ENCODE measurements at places on chromosomes 4 and X.

GRCh38 chr4:169621731-169622492, 1.5 kb downstream of the CLCN3 start:
- DNase-seq, result no peak

DNA sequence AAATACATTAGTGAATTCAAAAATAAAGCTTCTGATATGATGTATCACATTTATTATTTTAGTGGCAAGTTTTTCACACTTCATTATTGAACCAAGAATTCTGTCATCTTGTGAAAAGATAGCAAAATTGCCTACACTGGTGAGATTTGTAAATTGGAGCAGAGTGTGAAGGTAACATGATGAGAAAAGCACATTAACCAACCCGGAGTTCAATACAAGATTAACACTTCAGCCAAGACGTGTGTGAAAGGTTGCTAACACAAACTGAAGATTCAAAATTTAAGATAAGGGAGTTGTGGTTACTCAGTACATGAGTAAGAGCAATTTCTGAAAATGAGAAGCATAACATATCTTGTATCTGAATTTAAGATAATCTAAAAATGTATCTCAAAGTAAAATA, 346.7 kb downstream of the PDHA2 start:
- no peak for DNase-seq

DNA sequence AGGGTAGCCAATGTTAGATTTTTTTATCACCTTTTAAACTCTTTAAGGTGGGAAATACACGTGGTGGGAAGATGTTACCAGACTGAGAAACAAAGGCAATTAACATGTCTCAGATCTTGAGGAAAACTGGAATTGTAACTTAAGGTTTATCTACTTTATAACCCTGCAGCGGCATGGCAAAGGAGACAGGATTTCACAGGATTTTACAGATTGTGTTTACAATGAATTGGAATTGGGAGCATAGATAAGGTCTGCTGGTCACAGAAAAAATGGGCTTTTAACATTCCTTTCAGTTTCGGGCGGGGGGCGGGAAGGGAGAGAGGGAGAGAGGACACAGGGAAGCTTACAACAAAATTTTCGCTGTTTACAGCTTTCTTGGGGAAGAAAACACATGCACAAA, 467.5 kb upstream of the CT83 start:
- no peak for DNase-seq

- DNase-seq, result peak; percentile 95
Observed at GRCh38 chr4:16897991-16898827, at the start of gene LDB2. TSS of gene LDB2 (minus strand) at chr4:16898645.

- no peak for DNase-seq
Observed at GRCh38 chr4:124640022-124640730, 72.4 kb downstream of the ANKRD50 start.

- DNase-seq, result no peak
Observed at GRCh38 chr4:77903186-77903585, 40.6 kb downstream of the MRPL1 start.

DNA sequence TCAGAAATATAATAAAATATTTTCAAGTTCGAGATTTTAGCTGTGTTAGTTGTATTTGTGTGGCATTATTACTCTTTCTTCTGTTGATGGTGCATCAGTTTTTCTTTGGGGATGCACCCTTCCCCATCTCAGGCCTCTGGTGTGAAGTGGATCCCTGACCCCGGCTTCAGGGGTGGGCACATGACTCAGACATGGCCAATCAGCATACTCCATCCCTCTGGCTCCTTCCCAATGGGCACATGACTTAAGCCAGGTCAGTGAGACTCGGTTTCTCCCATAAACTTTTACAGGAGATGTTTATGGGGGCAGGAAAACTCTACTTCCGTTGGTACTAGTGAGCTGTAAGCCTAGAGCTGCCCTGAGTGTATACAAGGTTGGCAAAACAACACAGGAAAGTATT, 3.0 kb upstream of the KIT start:
- DNase-seq, result no peak

DNA sequence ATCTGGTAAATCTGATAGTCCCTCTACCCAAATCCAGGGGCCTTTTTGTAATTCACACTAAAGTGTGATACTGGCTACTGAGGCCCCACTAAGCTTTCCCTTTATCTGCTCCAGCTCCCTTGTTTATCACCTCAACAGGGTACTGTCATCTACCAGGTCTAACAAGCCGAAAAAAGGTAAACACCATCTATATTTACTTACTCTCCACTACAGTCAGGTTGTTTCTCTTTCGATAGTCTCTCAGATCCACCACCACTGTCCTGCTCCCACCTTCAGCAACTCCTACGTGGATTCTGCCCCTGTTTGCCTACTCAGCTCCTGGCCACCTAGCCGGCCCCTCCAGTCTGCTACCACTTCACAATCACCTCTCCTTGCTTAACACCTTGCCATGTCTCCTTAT, 3.3 kb downstream of the ITIH6 start:
- DNase-seq, result no peak

GRCh38 chrX:111411557-111411956, 435 bp downstream of the DCX start:
- no peak for DNase-seq

DNA sequence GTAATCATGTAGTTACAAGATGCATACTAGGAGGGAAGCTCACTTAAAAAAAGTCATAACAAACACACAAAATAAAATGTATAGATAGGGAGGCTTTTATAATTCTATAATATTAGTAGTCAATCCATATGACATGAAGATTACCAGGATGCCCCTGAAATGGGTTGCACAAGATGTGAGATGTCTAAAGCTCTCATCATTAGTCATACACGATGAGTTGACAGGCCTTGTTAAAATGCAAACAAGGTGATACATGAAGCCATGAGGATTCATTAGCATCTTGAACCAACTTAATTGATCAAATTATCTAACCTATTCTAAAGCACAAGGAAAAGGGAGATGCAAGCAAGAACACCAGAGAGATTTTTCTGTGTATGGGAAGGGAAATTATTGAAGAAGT, 470.2 kb downstream of the IQCM start:
- no peak for DNase-seq

GRCh38 chrX:49308604-49309269, 5.3 kb downstream of the GAGE10 start:
- DNase-seq, result no peak

- no peak for DNase-seq
Observed at GRCh38 chr4:157096439-157096838, 20.5 kb downstream of the GLRB start.

GRCh38 chrX:78643096-78643495, 16.0 kb downstream of the RTL3 start:
- DNase-seq, result peak; percentile 83

GRCh38 chrX:69016293-69016941, 148.8 kb downstream of the PJA1 start:
- peak; percentile 34 for DNase-seq

- no peak for DNase-seq
Observed at GRCh38 chrX:42615161-42615563, 162.8 kb downstream of the PPP1R2C start.

GRCh38 chr4:152281822-152282221, 254.1 kb downstream of the FBXW7 start:
- DNase-seq, result no peak

GRCh38 chr4:8685831-8686230, 93.3 kb downstream of the CPZ start:
- DNase-seq, result no peak

DNA sequence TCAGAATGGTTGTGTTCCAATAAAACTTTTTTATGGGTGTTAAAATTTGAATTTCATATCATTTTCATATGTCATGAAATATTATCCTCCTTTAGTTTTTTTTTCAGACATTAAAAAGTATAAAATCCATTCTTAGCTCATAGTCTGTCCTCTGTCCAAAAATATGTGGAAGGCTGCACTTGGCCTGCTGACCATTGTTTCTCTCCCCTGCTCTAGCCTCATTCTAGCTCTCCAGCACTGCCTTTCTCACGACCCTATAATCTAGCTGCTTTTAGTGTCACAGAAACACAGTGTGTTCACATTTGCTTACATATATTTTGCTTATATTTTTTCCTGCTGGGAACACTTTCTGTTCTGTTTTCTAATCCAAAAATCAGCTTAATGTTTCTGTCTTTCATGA, 165.0 kb upstream of the ANK2 start:
- no peak for DNase-seq

DNA sequence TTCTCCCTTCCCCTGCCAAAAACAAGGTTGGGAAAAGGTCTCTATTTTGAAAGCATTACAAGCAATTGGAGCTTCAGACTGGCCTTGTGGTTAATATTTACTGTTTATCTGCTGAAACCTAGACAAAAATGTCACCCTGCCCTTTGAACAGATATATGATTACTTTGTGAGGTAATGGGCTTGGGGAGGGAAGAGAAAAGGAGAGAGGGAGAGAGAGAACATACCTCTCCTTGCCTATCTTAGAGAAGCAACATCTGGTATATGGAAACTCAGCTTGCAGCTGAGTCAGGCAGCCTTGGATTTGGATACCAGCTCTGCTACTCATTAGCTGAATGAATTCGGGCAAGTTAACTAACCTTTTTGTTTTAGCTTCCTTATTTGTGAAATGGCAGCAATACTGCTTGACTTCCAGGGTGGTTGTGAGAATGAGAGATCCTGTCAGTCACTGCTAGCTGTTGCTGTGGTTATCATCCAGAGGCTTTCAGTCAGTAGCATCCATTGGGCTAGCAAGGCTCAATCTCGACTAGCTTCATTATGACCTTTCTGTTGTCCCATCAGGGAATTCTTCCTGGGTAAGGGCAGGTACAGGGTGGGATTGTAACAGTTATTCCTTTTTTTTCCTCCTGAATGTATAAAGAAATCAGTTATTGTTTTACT, 41.1 kb downstream of the ZFX start:
- DNase-seq, result no peak

- no peak for DNase-seq
Observed at GRCh38 chr4:128457726-128458125, 170.1 kb upstream of the PGRMC2 start.

GRCh38 chr4:16019649-16020048, 56.7 kb upstream of the FGFBP2 start:
- no peak for DNase-seq

DNA sequence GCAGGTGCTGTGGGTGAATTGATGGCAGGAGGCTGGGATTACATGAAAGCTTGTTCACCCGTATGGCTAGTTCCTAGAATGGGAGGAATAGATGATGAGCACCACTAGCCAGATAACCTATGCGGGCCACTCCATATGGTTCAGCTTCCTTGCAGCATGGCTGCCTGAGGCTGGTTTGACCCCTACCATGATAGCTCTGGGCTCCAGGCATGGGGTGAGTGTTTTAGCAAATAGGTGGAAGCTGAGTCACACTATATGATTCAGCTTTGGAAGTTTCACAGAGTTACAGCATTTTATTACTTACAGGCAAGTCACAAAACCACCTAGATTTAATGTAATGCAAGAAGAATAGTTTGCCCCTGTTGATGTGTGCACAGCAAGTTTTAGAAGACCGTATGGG, 603.2 kb downstream of the STIM2 start:
- DNase-seq, result peak; percentile 77

- DNase-seq, result no peak
Observed at GRCh38 chrX:53421772-53422085, 725 bp downstream of the SMC1A start.

DNA sequence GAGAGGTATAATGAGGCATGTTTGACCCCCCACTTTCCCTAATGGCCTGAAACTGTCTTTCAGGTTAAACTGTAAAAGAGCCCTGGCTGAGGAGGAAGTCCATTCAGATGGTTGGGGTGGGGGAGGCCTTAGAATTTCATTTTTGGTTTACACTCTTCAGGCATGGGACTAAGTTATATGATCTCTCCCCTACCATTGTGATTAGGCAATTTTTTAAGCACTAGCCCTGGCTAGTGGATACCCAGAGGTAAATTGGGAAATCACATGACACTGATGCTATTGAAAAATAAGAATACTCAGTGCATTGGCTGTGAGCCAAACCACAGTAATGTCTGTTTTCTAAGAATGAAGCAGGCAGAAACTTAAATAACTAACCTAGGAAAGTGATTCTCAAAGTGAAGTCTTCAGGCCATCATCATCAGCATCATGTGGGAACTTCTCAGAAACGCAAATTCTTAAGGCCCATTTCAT, 149.7 kb downstream of the RRAGB start:
- no peak for DNase-seq

DNA sequence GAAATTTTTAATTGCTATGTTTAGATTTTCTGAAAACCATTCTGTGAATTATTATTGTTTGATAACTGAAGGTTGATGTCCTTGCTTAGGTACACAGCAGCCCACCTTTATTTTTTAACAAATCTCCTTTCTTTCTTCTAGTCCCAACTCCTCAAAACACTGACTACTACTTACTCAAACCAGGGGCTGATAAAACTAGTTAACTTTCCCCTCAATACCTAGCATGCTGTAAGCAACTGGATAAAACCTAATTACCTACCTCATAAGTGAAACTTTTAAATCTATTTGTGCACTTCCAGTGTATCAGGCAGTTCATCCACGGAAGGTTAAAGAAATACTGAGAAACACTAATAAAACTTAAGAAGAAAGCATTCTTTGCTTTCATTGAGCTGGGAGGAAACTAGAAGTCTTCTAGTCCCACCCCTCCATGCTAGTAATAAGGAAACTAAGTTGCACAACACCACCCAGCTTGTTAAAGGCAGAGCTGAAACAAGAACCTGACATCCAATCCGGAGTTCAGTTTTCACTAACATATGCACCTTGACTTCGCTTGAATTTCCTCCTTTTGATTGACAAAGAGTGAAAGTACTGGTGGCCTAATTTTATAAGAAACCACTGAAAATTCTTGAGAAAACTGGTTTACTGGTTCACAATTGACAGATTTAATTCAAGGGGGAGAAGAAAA, 180.2 kb upstream of the TET2 start:
- no peak for DNase-seq

- DNase-seq, result no peak
Observed at GRCh38 chr4:106422766-106423165, 54.2 kb upstream of the GIMD1 start.

DNA sequence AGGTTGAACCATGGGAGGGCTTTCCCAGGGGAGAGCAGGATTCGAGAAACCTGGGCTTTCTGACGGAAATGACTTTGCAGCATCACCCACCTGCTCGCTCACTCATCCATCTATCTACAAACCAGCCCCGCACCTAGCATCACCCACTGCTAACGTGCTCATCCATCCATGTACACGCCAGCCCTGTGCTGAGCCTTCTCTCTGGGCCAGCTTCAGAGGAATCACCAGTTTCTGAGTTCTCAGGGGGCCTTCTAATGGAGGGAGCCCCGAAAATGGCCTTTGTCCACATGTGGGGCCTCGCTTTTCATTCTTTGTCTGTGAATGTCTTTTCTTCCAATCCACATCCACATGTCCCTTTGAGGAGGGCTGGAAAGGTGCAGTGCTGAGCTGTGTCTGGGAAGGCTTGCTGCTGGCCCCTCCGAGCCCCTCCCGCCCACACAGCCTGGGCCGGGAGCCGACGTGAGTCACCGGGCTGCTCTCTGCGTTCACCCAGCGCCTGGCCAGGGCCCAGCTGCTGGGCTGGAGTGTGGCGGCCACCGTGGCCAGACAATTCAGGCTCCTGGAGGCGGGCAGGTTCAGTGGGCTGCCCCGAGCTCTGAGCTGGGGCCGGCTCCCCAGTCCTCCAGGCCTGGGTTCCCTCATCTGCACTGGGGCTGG, 14.7 kb downstream of the SORCS2 start:
- DNase-seq, result peak; percentile 96

DNA sequence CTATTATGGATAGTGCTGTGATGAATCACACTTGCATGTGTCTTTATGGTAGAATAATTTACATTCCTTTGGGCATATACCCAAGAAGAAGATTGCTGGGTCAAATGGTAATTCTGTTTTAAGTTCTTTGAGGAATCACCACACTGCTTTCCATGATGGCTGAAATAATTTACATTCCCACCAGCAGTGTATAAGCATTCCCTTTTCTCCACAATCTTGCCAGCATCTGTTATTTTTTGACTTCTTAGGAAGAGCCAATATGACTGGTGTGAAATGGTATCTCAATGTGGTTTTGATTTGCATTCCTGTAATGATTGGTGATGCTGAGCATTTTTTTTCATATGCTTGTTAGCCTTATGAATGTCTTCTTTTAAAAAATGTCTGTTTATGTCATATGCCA, 1120.2 kb downstream of the ARAP2 start:
- DNase-seq, result no peak

Data from islet precursor cell (in vitro differentiated cells).